ENCODE measurements at places on chromosomes 3 and 15.

- DNase-seq = no peak
These were observed 6.9 kb downstream of the IQGAP1 start for GRCh38 chr15:90394748-90395442.

- DNase-seq = no peak
These were observed 75.4 kb upstream of the PSMD6 start for GRCh38 chr3:64098670-64099069.

GRCh38 chr3:46386205-46386604 lies 15.5 kb downstream of the CCR5 start:
- no peak for DNase-seq

DNA sequence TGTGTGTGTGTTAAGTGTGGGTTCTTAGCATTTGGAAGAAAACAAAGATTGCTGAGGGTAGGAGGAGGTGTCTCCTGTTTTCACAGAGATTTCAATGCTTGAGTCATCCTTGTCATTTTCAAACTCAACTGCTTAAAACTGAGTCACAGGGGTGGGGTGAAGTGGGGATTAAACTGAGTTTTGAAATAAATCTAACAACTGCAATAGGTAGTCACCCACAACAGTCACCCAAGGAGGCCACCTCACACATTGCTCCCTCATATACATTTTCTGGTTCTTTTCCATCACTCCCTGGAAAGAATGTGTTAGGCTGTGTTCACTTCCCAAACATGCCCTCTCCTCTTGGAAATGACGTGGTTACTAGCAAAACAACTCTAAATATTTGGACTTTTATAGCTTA lies 187.7 kb upstream of the CMC1 start:
- no peak for DNase-seq

DNA sequence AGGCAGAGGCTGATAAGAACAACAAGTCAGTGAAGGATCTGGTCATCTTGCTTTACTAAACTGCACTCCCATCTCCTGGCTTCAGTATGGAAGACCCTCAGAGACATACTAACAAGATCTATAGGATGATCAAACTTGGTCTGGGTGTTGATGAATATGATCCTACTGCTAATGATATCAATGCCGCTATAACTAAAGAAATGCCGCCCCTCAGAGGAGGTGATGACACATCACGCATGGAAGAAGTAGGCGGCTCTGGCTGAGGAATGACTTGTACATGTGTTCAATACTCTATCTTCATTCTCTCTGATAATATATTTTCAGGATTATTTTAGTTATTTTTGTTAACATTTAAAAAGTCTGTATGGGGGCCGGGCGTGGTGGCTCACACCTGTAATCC lies 17.5 kb upstream of the EIF2B5 start:
- no peak for DNase-seq

DNA sequence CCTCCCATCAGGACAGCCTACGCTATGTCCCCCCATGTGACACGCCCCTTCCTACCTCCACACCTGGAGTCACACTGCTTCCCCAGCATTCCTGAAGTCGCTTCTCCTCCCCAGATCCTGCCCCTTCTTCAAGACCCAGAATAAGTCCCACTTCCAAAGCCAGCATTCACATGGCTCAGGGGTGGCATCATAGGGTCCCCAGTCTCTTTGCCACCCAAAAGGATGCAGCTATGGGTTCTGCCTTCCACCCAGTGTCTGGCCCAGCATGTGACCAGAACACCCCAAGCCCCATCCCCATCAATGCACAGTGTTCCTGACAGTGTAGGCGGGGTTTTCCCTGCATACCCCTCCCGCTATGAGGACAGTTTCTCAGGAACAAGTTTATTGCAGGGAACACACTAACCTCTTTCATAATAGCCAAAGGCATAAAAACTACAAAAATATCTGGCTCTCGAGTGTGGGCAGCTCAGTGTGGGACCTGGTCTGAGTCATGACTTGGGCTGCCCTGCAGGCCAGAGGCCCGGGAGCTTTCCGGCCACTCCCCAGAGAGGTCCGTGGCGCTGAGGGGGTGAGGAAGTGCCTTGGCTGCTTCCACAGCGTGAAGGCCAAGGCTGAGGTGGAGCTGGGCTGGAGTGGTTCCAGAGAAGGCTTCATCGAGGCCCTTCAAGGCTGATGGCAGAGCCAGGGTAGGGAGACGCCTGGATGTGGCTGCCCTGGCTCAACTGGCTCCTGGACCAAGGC lies 5.8 kb downstream of the ISLR start:
- no peak for DNase-seq

DNA sequence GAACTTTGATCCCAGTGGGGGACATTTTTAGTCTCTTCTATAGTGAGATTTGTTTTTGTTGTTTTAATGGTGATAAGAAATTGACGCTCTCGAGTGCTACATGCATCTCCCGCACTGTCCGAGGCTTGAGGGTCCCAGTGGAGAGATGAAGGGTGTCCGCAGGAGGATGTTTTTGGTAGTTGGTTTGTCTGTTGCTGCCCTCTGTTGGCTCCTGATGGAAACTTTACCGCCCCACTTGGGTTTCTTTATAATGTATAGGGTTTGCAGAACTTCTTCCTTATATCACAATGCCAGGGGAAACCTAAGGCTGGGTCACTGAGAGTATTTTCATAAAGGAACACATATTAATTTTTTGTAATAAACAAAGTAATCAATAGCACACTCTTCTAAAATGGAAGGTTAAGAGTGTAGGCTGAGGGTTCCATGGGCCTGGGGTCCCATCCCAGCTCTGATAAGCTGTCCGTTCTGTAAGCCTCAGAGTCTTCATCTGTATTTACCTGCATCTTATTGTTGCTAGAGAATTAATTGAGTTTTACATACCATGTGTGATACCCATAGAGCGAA lies 185.3 kb upstream of the FEZF2 start:
- no peak for DNase-seq

DNA sequence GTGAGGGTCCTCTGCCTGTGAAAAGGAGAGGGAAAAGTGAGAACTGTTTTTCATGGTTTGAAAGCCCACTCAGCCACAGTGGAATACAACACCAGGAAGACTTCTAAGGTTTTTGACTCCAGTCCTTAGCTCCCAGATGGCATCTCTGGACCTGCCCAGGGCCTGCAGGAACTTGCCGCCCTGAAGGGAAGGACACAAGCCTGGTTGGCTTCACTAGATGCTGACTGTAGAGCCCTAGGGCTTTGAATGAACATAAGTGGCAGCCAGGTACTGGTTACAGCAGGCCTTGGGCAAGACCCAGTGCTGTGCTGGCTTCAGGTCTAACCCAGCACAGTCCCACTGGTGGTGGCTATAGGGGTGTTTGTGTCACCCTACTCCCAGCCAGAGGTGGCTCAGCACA lies 21.3 kb upstream of the TMEM266 start:
- DNase-seq = no peak

- DNase-seq = no peak
These were observed 184.0 kb downstream of the ABHD5 start for GRCh38 chr3:43874731-43875130.

DNA sequence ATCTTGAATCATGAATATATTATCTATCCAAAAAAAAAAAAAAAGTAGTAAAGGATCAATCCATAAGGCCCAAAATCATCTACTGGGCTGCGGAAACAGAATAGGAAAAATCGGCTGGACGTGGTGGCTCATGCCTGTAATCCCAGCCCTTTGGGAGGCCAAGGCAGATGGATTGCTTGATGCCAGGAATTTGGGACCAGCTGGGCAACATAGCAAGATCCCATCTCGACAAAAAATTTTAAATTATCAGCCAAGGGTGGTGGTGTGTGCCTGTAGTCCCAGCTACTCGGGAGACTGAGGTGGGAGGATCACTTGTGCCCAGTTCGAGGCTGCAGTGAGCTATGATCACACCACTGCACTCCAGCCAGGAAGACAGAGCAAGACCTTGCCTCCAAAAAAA lies 6.1 kb upstream of the DVL3 start:
- DNase-seq = no peak

DNA sequence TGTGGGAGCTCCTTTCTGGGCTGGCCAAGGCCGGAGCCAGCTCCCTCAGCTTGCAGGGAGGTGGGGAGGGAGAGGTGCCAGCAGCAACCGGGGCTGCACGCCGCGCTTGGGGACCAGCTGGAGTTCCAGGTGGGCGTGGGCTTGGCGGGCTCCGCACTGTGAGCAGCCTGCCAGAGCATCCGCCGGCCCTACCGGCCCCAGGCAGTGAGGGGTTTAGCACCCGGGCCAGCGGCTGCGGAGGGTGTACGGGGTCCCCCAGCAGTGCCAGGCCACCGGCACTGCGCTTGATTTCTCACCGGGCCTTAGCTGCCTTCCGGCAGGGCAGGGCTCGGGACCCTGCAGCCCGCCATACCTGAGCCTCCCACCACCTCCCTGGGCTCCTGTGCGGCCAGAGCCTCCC lies 651.0 kb upstream of the ARPP21 start:
- no peak for DNase-seq

- no peak for DNase-seq
These were observed 15.1 kb downstream of the PLSCR5 start for GRCh38 chr3:146589899-146590508.

- DNase-seq = peak; percentile 45
These were observed 1.7 kb downstream of the TIPARP start for GRCh38 chr3:156675830-156676767.

DNA sequence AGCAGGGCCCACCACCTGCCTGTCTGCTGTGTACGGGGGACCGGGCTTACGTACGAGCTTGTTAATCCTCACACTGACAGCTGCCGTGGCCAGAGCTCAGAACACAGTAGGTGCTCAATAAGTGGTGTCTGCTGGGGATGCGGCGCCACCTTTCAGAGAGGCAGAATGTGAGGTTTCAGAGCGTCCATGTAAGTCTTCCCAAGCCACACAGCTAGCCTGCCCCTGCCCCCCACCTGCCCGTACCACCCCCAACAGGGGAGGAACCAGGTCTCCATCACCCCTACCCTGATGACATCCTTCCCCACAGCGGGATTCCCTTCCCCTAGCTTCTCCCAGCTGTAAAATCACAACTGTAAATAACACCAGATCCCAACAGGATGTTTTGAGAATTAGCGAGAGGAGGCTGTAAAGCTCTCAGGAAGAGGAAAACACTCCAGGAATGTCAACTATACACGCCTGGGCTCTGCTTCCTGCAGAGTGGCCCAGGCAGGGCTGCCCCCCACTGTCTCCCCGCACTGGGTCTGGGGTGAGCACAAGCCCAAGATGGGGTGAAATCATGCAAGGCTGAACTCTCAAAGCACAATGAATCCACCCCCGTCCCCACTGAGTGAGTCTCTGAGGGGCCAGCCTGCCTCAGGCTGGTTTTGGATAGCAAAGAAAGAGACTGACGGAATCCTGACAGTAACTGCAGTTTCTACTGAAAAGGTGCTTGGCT lies 250.1 kb upstream of the LYSMD4 start:
- no peak for DNase-seq

GRCh38 chr3:186849374-186849975 lies 7.0 kb downstream of the ADIPOQ start:
- DNase-seq = no peak

DNA sequence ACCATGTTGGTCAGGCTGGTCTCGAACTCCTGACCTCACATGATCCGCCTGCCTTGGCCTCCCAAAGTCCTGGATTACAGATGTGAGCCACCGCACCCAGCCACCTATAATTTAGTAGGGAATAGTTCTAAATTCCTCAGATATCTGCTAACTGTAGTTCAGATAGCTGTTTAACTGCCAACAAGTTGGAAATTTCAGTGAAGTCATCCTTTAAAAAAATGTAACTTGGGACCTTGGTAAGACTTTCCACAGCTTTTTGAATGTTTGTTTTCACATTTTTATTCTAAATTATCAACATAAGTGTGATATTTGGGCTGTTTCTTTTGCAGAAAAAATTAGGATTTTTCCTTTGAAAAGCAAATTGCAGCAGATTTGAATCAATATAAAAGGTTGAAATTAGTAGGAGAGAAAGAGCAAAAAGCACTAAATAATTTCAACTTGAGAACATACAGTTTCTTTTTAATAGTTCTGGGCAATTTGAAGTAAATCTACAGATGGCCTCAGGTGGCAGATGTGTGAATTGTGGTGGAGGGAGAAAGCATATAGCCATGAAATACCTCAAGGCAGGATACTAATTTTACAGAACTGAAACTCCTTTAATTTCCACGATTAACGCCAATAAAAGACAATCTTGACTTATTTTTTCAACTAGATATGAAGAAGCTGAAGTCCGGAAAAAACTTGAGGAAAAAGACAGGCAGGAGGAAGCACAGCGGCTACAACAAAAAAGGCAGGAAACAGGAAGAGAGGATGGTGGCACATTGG lies 34.3 kb downstream of the USP8 start:
- no peak for DNase-seq

DNA sequence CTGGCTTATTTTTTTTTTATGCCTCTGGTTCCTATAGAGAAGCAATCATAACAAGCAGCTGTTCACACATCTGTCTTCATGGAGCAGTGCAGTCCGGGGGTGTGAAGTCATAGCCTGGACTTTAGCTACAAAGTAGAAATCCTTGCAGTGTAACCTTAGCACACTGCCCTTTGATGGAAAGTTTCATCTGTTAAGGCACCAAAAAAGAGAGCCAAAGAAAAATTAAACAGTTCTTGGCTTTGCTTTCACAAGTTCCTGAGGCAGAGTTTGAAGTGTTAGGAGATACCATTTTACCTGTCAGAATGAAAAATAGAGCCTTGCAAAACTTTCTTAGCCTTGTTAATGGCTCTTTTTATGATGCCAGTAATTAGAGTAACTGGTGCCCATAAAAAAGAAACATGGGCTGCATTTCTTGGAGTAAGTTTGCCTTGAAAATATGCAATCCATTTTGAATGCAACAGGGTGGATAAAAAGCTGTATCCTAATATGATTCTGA lies 84.1 kb downstream of the PIK3R4 start:
- no peak for DNase-seq

DNA sequence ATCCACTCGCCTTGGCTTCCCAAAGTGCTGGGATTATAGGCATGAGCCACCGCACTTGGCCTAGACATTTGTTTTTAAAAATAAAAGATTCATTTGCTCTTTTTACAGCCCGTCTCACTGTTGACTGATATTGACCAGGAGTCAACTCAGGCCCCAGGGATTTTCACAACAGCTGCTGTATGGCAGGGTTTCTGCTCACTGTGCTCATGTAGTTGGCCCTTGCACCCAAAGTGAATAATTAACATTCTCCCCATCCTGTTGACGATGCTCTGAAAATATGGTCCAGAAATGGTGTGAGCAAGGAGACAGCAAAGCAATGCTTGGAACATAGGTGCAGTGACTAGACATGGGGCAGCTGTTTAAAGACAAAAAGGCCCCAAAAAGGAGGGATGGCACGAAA lies 2.9 kb upstream of the CCR5 start:
- DNase-seq = no peak

- no peak for DNase-seq
These were observed 250.7 kb upstream of the ROBO2 start for GRCh38 chr3:76789237-76789636.

DNA sequence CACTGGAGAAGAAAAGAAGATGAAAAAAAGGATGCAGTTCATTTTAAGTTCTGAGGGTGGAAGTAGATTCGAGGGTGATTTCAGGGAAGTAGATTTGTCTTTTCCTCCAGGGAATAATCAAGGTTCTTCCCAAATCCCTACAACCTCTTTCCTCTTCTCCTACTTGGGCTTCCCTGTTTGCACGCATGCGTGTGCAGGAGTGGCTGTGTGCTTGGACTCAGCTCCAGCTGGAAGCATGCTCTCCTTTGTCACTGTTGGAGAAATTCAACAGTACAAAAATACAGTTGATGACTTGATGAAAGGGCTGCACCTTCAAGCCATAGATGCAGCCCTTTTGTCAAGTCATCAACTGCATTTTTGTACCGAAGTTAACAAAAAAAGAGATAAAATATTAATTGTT lies 3.8 kb downstream of the OR5K2 start:
- no peak for DNase-seq

GRCh38 chr3:17752876-17753631 lies 10.6 kb upstream of the TBC1D5 start:
- DNase-seq = no peak

- DNase-seq = no peak
These were observed 265.8 kb downstream of the RPLP1 start for GRCh38 chr15:69718436-69718835.

GRCh38 chr3:126100634-126101301 lies 16.8 kb upstream of the SLC41A3 start:
- no peak for DNase-seq
